ENCODE measurements at places on chromosomes 7 and 10.

DNA sequence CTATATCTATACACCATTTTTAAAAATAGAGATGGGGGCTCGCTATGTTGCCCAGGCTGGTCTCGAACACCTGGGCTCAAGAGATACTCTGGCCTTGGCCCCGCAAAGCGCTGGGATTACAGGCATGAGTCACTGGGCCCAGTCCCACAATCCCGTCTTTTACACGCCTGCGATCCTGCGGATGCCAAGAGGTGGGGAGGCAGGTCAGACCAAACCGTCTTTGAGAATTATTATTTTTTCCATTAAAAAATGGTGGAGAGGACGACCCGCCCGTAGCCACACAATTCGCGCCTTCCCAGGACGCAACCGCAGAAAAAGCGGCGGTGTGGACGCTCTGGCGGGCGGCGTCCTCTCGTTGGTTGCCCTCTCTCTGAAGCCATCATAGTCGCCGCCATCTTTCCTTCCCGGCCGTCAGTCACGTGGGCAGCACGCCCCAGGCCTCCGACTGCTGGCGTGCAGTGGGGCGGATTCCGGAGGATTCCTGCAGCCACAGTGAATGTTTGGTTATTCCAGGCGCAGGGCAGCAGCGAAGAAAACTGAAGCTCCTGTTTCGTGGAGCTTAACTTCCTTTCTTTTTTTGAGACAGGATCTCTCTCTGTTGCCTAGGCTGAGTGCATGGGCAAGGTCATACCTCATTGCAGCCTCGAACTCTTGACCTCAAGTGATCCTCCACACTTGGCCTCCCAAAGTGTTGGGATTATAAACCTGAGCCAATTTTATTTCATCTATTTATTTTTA lies 9.9 kb upstream of the EPHB4 start:
- no peaks in the 10 kb centered on the region for H3K27me3 ChIP-seq
- no peaks in the 10 kb centered on the region for H3K36me3 ChIP-seq
- H3K27ac ChIP-seq = no peak overlapping the region
- peaks cover 53% of the 10 kb centered on the region for H3K4me1 ChIP-seq
- H3K4me3 ChIP-seq = no peak overlapping the region

- H3K36me3 ChIP-seq = no peaks in the 10 kb centered on the region
- H3K27me3 ChIP-seq = peaks cover 3% of the 10 kb centered on the region
- DNase-seq = no peak
- no peak overlapping the region for H3K4me3 ChIP-seq
- H3K4me1 ChIP-seq = no peaks in the 10 kb centered on the region
- no peak overlapping the region for H3K27ac ChIP-seq
Observed at GRCh38 chr10:33123680-33124079, 165.7 kb upstream of the ITGB1 start.

- no peak overlapping the region for H3K27ac ChIP-seq
- H3K36me3 ChIP-seq = no peaks in the 10 kb centered on the region
- H3K27me3 ChIP-seq = peaks cover 6% of the 10 kb centered on the region
Observed at GRCh38 chr10:97065128-97065527, 120.6 kb downstream of the SLIT1 start.

DNA sequence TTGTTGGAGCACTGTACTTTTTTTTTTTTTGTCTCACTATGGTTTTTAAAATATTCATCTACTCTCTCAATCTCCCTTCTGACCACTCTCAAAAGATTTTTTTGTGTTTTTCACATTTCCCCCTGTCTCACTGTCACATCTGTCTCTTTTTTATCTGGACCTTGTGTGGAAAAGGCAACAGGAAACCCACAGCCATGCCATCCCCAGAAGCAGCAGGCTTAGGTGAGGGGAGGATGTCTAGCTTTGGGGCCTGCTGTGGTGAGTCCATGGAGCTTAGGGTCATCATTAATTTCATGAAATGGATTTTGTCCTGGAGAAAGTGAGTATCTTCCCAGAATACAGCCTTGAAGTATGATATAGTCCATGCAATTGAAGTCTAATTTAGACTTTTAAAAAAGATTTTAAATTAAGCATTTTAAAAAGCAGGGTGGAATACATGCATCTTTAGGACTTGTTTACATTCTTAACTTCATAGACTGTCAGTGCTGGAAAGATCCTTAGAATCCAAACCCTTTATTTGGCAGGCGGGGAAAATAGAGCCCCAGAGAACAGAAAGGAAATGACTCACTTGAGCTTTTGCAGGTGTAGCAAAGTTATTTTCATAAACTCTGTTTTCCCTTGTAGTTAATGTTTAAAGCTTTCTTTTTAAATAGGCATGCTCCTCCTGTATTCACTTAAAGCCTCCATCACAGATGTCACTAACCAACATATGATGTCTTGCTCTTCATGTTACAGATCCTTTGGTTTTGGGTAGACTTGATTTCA lies 25.1 kb downstream of the MINDY4 start:
- peaks cover 28% of the 10 kb centered on the region for H3K4me1 ChIP-seq
- no peaks in the 10 kb centered on the region for H3K27me3 ChIP-seq
- H3K27ac ChIP-seq = no peak overlapping the region
- DNase-seq = no peak
- H3K36me3 ChIP-seq = no peaks in the 10 kb centered on the region
- H3K4me3 ChIP-seq = no peak overlapping the region

GRCh38 chr7:41656366-41656765 lies 46.5 kb downstream of the INHBA start:
- DNase-seq = no peak
- H3K27ac ChIP-seq = no peak overlapping the region
- H3K27me3 ChIP-seq = no peaks in the 10 kb centered on the region

DNA sequence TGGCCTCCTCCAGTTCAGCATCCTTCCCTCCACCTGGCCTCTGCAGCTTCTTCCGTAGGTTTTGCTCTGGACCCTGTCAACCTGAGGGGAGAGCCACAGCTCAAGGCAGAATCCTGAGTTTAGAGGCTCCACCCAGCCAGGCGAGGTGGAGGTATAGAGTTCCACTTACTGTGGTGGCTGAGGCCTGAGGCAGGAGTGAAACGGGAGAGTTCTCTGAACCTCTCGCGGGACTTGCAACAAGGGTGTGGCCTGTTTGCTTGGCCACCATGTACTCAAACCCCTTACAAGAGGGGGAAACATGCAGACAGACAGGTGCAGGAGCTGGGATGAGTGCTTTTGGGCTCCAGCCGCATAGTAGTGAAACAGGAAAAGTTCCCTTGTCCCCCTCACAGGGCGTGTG lies 154.0 kb upstream of the C7orf33 start:
- peak overlapping the region; percentile 18 for H3K27ac ChIP-seq
- H3K36me3 ChIP-seq = no peaks in the 10 kb centered on the region
- DNase-seq = peak; percentile 27
- peaks cover 67% of the 10 kb centered on the region for H3K4me1 ChIP-seq
- no peaks in the 10 kb centered on the region for H3K27me3 ChIP-seq
- peak overlapping the region; percentile 53 for H3K4me3 ChIP-seq

DNA sequence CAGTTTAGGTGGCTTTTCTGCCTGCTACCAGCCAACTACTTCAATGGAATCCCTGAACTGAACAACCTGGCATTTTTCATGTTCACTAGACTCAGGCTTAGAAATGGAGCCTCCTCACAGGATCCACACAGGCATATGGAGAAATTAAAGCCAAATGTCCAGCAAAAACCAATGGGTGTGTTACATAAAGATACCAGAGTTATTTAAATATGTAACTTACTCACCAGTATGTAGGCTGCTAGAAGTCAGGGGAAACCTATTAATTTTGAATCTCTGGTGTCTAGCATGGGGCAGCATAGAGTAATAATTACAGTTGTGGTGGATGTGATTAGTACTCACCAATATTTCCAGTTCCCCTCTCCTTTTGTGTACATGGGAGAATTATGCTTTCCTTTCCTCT lies 383.6 kb downstream of the LRMDA start:
- no peaks in the 10 kb centered on the region for H3K27me3 ChIP-seq
- no peaks in the 10 kb centered on the region for H3K36me3 ChIP-seq
- no peak overlapping the region for H3K27ac ChIP-seq
- no peak overlapping the region for H3K4me3 ChIP-seq
- DNase-seq = no peak

- H3K4me1 ChIP-seq = peaks cover 40% of the 10 kb centered on the region
- H3K27me3 ChIP-seq = no peaks in the 10 kb centered on the region
- no peaks in the 10 kb centered on the region for H3K36me3 ChIP-seq
Observed at GRCh38 chr10:119211625-119212441, 4.5 kb downstream of the GRK5 start.

DNA sequence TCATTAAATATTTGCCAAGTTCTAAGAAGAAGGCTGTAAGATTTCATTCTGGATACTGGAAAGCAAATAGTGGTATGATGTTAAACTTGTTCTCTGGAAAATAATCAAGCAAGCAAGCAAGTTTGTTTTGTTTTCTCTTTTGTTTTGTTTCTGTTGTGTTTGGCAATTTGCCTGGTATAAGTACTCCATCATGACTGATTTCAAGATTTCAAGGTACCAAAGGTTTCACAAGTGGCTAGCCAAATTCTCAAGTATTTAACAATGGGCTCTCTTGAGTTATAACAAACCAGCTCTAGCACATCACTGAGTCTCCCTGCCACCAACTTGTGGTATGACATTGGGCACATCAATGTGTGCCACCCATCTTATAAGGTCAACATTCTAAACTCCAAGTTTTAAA lies 151.7 kb upstream of the IGFBP3 start:
- H3K27me3 ChIP-seq = no peaks in the 10 kb centered on the region
- H3K27ac ChIP-seq = no peak overlapping the region
- H3K4me1 ChIP-seq = no peaks in the 10 kb centered on the region
- H3K36me3 ChIP-seq = no peaks in the 10 kb centered on the region
- DNase-seq = no peak
- no peak overlapping the region for H3K4me3 ChIP-seq

DNA sequence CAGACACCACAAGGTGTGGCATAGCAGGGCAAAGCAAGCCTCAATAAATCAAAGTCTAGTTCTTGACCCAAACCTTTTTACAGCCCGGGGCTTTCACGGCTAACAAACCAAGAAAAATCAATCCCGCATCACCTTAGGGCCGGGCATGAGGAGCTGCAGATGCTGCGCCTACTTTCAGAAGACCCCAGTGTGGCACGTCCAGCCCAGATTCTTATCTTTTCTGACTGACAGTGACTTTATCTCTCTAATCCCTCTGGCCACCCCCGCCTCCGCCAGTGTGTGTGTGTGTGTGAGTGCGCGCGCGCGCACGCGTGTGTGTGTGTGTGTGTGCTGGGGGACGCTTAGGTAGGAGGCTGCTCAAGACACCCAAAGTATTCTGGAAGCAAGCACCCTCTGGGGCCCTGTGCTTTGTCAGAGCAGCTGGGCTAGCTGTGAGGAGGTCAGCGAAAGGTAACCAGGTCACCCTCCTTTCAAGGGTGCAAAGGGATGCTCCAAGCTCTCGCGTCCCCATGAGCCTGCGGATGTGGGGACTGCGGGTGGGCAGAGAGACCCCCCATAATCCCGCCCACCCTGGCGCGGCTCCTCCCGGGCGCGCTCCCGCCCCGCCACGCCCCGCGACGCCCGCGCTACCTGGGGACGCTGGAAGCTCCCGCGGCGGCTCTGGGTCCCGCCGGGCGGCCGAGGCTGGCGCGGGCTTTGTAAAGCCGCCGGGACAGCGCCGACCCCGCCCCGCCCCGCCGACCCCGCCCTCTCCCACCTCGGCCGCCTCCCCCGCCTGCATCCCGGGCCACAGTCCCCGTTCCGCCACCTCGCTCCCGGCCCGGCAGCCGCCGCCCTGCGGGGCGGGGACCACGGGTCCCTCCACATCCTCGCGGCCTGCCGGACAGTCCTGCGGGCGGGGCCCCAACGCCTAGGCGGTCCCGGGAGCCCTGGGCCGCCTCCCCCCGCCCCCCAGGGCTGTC lies 57.1 kb upstream of the RHOBTB1 start:
- H3K4me3 ChIP-seq = peak overlapping the region; percentile 79
- no peaks in the 10 kb centered on the region for H3K27me3 ChIP-seq
- peak; percentile 71 for DNase-seq
- peaks cover 48% of the 10 kb centered on the region for H3K4me1 ChIP-seq

- H3K4me3 ChIP-seq = no peak overlapping the region
- H3K36me3 ChIP-seq = no peaks in the 10 kb centered on the region
- peaks cover 78% of the 10 kb centered on the region for H3K4me1 ChIP-seq
- H3K27me3 ChIP-seq = no peaks in the 10 kb centered on the region
- no peak for DNase-seq
Observed at GRCh38 chr10:95509251-95509650, 51.9 kb downstream of the SORBS1 start.

DNA sequence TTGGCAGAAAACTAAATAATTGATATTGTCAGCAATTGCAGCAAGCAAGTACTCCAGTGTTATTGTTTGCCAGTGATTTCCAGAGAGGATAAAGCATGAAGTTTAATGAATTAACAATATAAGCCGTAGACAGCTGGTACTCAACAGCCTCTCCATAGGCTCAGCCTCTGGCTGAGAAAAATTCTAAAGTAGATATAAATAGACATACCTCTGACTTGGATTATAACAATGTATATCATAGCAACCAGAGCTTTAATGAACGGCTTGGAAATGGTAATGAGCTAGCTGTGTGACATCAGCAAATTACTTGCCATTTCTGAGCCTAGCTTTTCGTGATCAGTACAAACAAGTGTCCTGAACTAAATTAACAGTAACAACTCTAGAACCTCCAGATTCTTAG lies 1055.4 kb upstream of the AUTS2 start:
- DNase-seq = no peak
- no peak overlapping the region for H3K27ac ChIP-seq
- no peaks in the 10 kb centered on the region for H3K36me3 ChIP-seq
- no peaks in the 10 kb centered on the region for H3K4me1 ChIP-seq
- H3K27me3 ChIP-seq = no peaks in the 10 kb centered on the region

GRCh38 chr10:69366738-69367137 lies 50.0 kb downstream of the TACR2 start:
- no peaks in the 10 kb centered on the region for H3K27me3 ChIP-seq
- H3K27ac ChIP-seq = no peak overlapping the region
- H3K4me3 ChIP-seq = no peak overlapping the region
- no peaks in the 10 kb centered on the region for H3K4me1 ChIP-seq
- no peaks in the 10 kb centered on the region for H3K36me3 ChIP-seq

DNA sequence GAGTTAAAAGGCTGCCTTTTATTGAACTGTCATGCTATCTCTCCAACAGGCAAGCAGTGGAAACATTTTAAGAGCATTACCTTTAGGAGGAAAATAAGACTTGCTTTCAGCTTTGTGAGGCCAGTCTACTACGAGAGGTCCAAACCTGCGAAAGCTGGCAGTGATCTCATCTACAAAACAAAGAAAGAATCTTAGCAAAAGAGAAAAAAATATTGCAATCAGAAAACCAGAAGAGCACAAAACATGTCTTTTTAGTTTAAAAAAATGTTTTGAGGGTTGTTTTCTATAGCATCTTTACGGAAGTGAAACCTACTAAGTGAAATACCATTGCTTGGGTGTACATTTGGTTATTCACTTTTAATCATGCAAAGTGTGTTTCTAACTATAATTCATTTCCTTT lies 147.9 kb downstream of the CPEB3 start:
- H3K27ac ChIP-seq = no peak overlapping the region
- H3K4me3 ChIP-seq = no peak overlapping the region
- H3K4me1 ChIP-seq = peaks cover 6% of the 10 kb centered on the region
- H3K27me3 ChIP-seq = no peaks in the 10 kb centered on the region

- H3K27me3 ChIP-seq = no peaks in the 10 kb centered on the region
- no peak overlapping the region for H3K4me3 ChIP-seq
- H3K4me1 ChIP-seq = peaks cover 14% of the 10 kb centered on the region
- no peaks in the 10 kb centered on the region for H3K36me3 ChIP-seq
- H3K27ac ChIP-seq = no peak overlapping the region
Observed at GRCh38 chr7:133702078-133702477, 425.1 kb upstream of the LRGUK start.

Measured in HepG2 (cell line).